ENCODE measurements at places on chromosomes 6 and 20.

DNA sequence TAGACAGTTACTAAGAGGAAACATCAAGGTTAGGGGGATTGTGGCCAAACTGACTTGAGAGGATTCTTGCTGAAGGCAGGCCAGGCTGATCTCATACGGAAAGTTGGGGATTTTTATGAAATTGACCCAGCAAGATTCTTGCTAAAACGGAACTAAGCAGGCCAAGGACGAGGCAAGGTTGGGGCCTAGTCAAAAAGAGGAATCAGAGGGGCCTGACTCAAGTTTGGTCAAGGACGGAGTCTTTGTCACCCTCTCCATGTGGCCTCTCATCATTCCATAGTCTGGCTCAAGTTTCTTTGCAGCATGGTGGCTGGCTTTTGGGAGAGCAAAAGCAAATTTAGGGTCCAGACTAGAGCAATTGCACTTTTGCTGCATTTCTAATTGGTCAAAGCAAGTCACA, 7.9 kb upstream of the HECA start:
- DNase-seq = no peak

DNA sequence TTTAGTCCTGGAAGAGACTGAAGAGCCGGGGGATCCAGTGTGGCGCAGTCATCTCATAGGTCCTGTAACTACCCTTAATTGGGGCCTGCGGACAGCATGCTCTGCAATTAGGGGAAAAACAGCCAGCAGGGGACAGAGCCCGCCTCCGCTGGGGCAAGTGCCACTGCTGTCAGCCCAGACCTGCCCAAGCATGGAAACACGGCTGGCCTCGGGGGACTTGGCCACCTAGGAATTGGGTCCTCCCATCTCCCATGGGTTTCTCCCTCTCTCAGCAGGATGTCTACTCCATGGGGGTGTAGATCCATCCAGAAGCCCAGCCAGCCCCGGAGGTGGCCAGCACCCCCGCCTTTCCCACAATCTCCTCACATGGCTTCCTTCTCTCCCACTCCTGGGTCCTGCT, 3.6 kb downstream of the GHRH start:
- no peak for DNase-seq

GRCh38 chr6:101961357-101961756, 567.8 kb downstream of the GRIK2 start:
- DNase-seq = no peak

- DNase-seq = peak; percentile 18
Observed at GRCh38 chr6:28648035-28648877, 122.6 kb downstream of the GPX5 start.

GRCh38 chr6:130437961-130438360, 72.1 kb downstream of the TMEM200A start:
- DNase-seq = no peak

DNA sequence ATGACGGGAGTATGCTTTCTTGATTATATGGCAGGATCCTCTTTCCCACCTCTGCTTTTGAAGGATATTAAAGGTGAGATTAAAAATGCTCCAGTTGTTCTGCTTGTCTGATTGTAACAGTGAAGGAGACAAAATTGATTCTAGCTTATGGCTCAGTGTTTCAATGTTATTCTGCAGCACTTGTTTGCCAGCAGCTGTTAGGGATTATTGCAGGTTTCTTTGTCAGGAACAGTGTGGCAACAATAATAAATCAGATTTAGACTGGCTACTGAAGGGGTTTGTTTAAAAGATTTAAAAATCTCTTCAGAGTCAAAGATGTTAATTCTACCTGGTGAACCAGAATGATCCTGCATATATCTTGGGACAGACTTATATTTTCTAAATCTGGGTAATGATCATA, 126.9 kb downstream of the LAMA2 start:
- no peak for DNase-seq

GRCh38 chr6:69756907-69757306, 39.9 kb downstream of the LMBRD1 start:
- DNase-seq = no peak

GRCh38 chr6:30260036-30260504, 46.9 kb upstream of the TRIM26 start:
- DNase-seq = no peak

DNA sequence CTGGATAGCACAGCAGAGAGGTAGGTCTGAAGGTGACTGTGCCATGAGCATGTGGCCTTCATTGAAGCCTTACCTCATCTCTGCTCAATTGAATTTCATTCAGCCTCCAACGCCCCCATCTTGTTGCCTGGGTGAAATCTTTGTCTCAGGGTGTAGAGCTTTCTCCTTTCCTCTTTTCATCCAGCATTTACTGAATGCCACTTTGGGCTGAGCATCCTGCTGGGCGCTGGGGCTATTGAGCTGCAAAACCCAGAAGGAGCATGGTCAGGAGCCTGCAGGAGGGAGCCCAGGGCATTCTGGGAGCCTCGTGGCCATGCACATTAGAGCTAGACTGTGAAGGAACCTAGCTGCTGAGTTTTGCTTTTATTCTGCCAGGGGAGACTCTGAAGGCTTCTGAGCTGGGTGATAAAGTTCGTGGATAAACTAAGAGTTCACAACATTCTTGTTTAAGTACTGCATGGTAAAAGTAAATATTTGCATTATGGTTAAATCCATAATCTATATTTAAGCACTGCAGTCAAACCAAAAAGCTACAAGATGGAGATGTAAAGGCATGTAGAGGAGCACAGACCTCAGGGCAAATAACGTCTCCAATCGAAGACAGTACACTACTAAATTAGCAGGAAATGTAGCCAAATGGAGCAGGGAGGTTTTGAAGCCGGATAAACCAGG, 13.2 kb upstream of the ASXL1 start:
- no peak for DNase-seq
